ENCODE measurements at places on chromosomes 13 and 19.

DNA sequence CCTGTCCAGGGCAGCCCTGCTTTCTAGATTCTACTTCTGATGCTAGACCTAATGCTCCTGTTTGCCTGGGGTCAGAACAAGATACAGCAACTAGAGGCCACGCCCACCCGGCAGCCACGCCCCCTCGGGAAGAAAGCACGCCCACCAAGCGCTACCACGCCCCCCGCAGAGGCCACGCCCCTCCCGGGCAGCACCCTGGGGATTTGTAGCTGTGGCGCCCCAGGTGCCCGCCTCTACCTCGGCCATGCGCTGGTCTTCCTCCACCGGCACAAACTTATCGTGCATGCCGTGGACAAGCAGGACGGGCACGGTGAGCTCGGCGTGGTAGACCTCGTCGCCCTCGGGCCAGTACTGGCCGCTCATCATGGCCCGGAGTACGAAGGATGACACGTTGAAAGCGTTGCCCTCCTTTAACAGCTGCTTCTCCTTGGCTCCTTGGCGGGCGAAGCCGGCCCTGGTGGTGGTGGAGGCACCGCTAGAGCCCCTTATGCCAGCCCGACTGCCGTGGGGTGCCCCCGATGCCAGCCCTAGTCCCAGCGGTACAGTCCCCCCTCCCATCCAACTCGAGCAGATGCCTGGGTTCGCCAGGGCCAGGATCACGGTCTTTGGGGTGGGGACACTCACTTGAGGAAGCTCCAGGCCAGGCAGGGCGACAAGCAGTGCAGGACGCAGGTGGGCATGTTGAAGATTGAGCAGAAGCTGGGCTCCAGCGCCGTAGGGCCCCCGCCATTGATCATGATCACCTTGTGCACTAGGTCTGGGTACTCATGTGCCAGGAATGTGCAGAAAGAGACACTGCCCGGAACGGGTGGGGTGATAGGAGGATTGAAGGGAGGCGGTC lies 9.0 kb downstream of the ABHD8 start:
- DNase-seq = peak; percentile 56

- DNase-seq = no peak
Observed at GRCh38 chr19:28485292-28485691, 727.7 kb downstream of the UQCRFS1 start.

DNA sequence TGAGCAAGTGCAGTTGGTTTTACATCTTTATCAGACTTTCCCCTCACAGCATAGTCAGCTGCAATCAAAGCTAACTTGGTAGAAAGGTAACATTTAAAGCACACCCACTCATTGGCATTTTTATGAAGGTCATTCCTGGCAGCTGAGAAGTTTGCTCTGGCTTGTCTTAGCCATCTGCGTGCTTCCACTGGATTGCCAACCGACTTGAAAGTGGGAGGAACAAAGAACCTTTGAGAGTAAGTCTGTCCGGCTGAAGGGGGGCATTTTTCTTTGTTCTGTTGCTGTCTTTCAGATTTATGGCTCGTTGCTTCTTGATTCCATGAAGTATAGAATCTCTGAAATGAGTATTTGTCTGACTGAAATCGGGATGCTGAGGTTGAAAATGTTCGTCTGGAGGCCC lies 103.1 kb downstream of the SACS start:
- DNase-seq = no peak

DNA sequence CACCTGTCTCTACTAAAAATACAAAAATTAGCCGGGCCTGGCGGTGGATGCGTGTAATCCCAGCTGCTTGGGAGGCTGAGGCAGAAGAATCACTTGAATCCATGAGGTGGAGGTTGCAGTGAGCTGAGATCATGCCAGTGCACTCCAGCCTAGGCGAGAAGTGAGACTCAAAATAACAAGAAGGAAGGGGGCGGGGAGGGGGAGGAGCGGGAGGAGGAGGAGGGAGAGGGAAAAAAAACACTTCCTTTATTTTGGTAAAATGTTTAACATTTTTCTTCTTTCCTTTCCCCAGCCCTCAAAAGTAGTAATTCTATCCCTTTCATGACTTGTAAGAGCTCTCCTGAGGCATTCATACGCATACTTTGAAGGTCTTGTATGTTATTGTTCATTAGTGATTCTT lies 44.3 kb downstream of the SPRY2 start:
- no peak for DNase-seq

- no peak for DNase-seq
Observed at GRCh38 chr19:46402725-46403124, 10.6 kb downstream of the CCDC8 start.

DNA sequence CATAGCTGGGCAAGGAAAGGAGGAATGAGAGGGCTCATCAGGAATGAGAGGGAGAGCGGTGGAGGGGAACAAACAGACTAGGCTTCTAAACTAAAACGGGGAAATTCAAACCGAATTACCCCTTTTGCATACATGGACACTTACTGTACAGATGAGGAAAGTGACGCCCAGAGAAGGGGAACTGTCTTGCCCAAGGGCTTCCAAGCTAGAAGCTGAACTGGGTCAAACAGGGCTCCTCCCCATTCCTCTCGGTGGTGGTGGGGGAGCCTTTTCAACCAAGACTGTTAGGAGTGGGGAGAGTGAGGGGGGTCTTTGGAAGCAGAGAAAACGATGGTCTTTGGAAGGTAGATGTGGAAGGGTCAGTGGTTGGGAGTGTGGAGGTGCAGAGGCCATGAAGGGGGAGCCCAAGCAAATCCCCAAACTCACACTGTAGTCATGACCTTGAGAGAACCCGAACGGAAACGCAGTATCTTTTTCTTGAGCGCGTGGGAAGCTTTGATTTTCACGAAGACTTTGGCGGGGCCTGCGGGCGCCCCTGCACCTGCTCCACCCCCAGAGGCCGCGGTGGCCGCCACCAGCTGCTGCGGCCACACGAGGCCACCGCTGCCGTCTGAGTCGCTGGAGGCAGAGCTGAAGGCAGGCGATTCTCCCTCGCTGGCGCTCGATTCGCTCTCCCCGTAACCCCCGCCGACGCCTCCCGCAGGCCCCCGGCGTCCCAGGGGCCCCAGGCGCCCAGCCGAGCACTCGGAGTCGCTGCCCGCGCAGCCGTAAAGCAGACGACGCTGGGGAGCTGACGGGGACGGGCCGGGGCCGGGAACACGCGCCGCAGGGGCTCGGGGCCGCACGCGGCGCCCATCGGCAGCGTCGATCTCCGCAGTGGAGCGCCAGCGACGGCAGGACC lies 12.3 kb upstream of the GNG8 start:
- DNase-seq = no peak

- DNase-seq = no peak
Observed at GRCh38 chr13:96822895-96823294, 171.4 kb downstream of the OXGR1 start.

DNA sequence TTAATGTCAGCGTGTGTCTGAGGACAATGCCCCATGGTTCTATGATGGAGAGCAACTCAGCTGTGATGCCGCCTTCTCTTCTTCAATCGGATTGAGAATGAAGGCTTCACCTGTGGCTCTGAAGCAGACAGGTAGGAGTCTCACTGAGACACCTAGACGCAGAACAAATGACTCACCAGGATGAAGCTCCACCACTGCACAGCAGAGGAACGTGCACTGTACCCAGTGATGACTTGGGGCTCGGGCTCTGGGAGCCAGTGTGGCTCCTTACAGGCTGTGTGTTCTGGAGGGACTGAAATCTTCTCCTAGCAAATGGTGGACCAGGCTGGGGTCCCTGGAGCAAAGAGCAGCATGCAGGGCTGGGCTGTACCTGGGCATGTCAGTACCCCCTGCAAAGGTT lies 44.0 kb downstream of the CCDC70 start:
- no peak for DNase-seq

GRCh38 chr13:114106991-114107685 lies 25.3 kb downstream of the RASA3 start:
- no peak for DNase-seq

Measured in stimulated activated CD4-positive, alpha-beta T cell treated with anti-CD3 and anti-CD28 coated beads, Interleukin-4, amount 100 ng/mL, for 24 hours (primary cell).